ENCODE measurements at places on chromosomes 7 and 10.
A peak's percentile ranks its signal among the peaks of the same experiment; 100 is the strongest.

- H3K4me1 ChIP-seq, result no peaks in the 10 kb centered on the region
- no peak overlapping the region for H3K4me3 ChIP-seq
- no peak overlapping the region for H3K27ac ChIP-seq
Observed at GRCh38 chr7:44914992-44915607, 29.8 kb upstream of the PURB start.

DNA sequence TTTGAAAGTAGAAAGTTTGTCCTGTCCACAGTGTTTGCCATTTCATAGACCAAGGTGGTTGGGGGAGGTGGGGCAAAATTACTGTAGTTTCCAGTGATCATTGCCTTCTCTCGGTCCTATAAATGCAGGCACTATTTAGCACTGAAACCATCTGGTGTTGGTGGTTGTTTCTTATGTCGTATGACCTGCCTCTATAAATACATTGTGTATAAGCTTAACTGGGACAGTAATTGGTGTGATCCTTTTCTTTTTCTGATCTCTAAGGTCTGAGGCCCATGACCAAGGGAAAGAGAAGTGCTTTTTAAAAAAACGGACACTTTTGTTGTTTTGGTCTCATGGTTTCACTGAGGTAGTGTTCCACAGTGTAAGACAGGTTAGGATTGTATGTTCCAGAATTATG is 63.1 kb downstream of the AUTS2 start:
- no peak for DNase-seq
- H3K27me3 ChIP-seq, result no peaks in the 10 kb centered on the region
- H3K27ac ChIP-seq, result no peak overlapping the region
- H3K4me1 ChIP-seq, result no peaks in the 10 kb centered on the region
- no peak overlapping the region for H3K4me3 ChIP-seq

- no peak for DNase-seq
- no peaks in the 10 kb centered on the region for H3K4me1 ChIP-seq
- peak overlapping the region; percentile 48 for H3K4me3 ChIP-seq
- peaks cover 13% of the 10 kb centered on the region for H3K27me3 ChIP-seq
- H3K36me3 ChIP-seq, result no peaks in the 10 kb centered on the region
- H3K27ac ChIP-seq, result no peak overlapping the region
Observed at GRCh38 chr7:37448011-37448635, 541 bp downstream of the ELMO1 start.

DNA sequence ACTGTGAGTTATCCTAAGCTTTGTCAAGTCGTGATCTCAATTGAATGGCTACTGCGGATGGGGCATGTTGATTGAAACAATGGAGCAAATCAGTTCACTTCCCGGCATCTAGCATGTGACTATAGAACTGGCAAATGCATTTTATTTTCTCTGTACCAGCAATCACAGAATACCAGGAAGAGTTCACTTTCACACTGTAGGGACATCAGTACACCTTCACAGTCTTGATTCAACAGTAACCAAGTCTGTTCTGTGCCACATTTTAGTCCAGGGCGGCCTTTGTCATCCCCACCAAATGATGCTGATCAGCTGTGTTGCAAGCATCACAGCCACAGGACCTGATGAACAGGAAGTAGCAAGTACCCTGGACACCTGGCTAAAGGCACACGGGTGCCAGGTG is 32.1 kb upstream of the JAKMIP3 start:
- H3K27ac ChIP-seq, result no peak overlapping the region
- peaks cover 23% of the 10 kb centered on the region for H3K27me3 ChIP-seq
- no peak for DNase-seq
- no peak overlapping the region for H3K4me3 ChIP-seq
- no peaks in the 10 kb centered on the region for H3K4me1 ChIP-seq
- no peaks in the 10 kb centered on the region for H3K36me3 ChIP-seq

DNA sequence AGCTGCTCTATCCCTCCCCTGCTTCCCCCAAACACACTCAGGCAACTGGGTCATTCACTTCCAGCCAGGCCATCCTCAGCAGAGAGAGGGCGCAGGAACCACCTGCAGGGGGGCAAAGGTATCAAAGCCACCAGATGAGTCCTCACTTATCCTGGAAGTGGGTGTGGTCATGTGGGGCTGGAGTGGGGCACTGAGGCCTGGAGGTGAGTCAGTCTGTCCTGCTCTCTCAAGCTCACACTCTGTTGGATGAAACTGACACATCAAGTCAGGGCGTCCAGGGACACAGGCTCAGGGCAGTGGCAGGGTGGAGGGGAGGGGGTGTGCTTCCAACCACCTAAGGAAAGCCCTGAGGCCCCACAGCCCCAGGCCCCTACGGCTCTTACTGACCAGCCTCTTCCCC is 8.0 kb upstream of the ELFN1 start:
- no peak overlapping the region for H3K4me3 ChIP-seq
- H3K4me1 ChIP-seq, result no peaks in the 10 kb centered on the region
- no peak for DNase-seq
- no peaks in the 10 kb centered on the region for H3K36me3 ChIP-seq
- peaks cover 23% of the 10 kb centered on the region for H3K27me3 ChIP-seq

- no peaks in the 10 kb centered on the region for H3K36me3 ChIP-seq
- no peak overlapping the region for H3K4me3 ChIP-seq
- H3K4me1 ChIP-seq, result no peaks in the 10 kb centered on the region
- H3K27me3 ChIP-seq, result no peaks in the 10 kb centered on the region
Observed at GRCh38 chr7:52473756-52474155, 561.7 kb upstream of the POM121L12 start.

- H3K27me3 ChIP-seq, result no peaks in the 10 kb centered on the region
- H3K36me3 ChIP-seq, result no peaks in the 10 kb centered on the region
- H3K27ac ChIP-seq, result no peak overlapping the region
- DNase-seq, result no peak
- no peak overlapping the region for H3K4me3 ChIP-seq
Observed at GRCh38 chr7:51261950-51262795, 54.4 kb downstream of the COBL start.

- peak; percentile 89 for DNase-seq
- H3K27ac ChIP-seq, result peak overlapping the region; percentile 70
Observed at GRCh38 chr10:77160679-77161078, 476.9 kb downstream of the KCNMA1 start.

GRCh38 chr7:157037028-157037427 is 26.6 kb upstream of the MNX1 start:
- H3K27ac ChIP-seq, result no peak overlapping the region
- no peaks in the 10 kb centered on the region for H3K4me1 ChIP-seq
- DNase-seq, result no peak
- no peaks in the 10 kb centered on the region for H3K27me3 ChIP-seq
- H3K36me3 ChIP-seq, result no peaks in the 10 kb centered on the region

DNA sequence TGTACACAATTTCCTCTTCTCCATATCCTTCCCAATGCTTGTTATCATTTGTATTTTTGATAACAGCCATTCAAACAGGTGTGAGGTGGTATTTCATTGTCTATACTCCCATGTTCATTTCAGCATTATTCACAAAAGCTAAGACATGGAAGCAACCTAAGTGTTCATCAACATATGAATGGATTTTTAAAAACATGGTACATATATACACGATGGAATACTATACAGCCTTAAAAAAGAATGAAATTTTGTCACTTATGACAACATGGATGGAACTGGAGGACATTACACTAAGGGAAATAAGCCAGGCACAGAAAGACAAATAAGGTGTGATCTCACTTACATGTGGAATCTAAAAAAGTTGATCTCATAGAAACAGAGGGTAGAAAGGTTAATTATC is 109.3 kb downstream of the SEMA3C start:
- H3K4me1 ChIP-seq, result peaks cover 6% of the 10 kb centered on the region
- H3K27ac ChIP-seq, result no peak overlapping the region
- DNase-seq, result no peak
- no peak overlapping the region for H3K4me3 ChIP-seq
- no peaks in the 10 kb centered on the region for H3K27me3 ChIP-seq

DNA sequence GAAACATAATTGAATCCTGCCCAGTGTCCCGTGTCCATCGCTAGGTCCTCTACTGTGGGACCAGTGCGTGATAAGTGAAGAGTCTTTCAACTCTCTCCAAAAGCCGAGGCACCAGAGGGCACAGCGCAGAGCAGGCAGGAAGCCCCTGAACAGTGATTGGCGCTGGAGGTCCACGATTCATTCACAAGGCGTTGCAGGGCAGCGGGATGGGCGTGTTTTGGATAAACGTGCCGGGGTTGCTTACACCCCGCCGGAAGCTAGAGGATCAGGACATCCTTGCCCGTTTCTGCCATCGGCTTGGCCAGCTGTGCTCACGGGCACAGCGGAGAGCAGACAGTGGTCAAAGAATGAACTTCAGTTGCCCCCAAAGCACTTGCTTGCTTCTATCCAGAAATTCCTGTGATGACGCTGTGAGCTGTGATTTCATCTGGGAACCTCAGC is 86.0 kb upstream of the PFKP start:
- H3K4me3 ChIP-seq, result no peak overlapping the region
- H3K27ac ChIP-seq, result peak overlapping the region; percentile 14
- no peaks in the 10 kb centered on the region for H3K27me3 ChIP-seq
- H3K4me1 ChIP-seq, result no peaks in the 10 kb centered on the region
- no peaks in the 10 kb centered on the region for H3K36me3 ChIP-seq
- no peak for DNase-seq

DNA sequence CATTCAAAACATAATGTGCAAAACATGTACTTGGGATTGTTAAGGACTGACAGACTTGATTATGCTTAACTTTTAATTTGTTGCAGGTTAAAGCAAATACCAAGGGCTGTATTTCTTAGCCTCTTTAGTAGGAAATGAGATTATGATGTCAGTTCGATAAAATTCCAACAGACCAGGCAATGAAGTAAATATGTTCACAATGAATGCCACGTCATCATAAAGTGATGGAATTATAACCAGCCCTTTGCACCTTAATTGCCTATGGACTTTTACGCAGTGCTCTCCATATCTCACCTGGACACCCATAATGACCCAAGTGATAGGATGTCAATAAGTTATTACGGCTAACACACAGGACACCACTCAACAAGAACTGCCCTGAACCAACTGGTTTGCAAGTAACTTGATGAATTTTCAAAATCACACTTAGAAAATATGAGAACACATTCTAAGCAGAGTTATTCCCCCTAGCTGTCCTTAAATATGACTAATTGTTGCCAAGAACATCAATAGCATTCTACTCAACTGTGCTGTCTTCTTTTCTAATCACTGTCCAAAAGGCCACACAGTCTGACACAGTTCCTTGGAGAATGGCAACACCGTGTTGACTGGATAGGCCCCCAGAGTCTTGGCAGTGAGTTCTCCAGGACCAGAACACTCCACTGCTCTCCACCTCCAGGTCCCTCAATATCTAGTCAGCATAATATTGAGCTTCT is 115.0 kb downstream of the CHCHD3 start:
- peak; percentile 25 for DNase-seq
- H3K27ac ChIP-seq, result no peak overlapping the region
- no peak overlapping the region for H3K4me3 ChIP-seq
- no peaks in the 10 kb centered on the region for H3K36me3 ChIP-seq
- H3K4me1 ChIP-seq, result no peaks in the 10 kb centered on the region
- H3K27me3 ChIP-seq, result no peaks in the 10 kb centered on the region

GRCh38 chr7:46202379-46202778 is 281.3 kb upstream of the IGFBP3 start:
- H3K27me3 ChIP-seq, result no peaks in the 10 kb centered on the region
- no peak for DNase-seq
- H3K36me3 ChIP-seq, result no peaks in the 10 kb centered on the region
- H3K4me3 ChIP-seq, result no peak overlapping the region
- no peaks in the 10 kb centered on the region for H3K4me1 ChIP-seq
- no peak overlapping the region for H3K27ac ChIP-seq

DNA sequence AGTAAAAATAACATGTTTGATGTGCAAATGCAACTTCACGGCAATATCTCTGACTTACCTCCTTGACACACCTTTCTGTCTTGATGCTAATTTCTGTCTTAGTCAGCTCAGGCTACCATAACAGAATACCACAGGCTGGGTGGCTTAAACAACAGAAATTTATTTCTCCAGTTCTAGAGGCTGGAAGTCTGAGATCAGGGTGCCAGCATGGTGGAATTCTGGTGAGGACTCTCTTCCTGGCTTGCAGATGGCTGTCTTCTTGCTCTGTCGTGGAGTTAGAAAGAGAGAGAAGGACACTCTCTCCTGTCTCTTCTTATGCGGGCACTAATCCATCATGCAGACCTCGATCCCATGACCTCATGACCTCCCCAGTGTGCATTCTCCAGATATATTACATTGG is 134.9 kb downstream of the VTI1A start:
- no peaks in the 10 kb centered on the region for H3K4me1 ChIP-seq
- no peak overlapping the region for H3K4me3 ChIP-seq
- no peaks in the 10 kb centered on the region for H3K36me3 ChIP-seq
- DNase-seq, result no peak

GRCh38 chr10:29377333-29377961 is 88.6 kb downstream of the LYZL1 start:
- no peak overlapping the region for H3K27ac ChIP-seq
- no peaks in the 10 kb centered on the region for H3K36me3 ChIP-seq
- H3K4me3 ChIP-seq, result no peak overlapping the region
- DNase-seq, result peak; percentile 55

DNA sequence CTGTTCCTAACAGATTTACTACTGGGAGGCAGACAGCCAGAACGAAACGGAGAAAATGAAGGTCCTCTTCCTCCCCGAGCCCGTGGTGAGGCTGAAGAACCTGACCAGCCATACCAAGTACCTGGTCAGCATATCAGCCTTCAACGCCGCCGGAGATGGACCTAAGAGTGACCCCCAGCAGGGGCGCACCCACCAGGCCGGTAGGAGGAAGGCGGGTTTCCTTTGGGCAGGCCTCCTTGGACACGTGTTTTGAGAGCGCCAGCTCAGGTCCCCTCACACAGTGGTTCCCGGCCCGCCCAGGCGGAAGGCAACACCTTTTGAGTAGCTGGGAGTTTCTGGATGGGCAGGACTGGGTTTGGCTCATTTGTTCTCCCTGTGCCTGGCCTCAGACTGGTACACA is 474.0 kb upstream of the FOXK1 start:
- H3K27me3 ChIP-seq, result no peaks in the 10 kb centered on the region
- H3K27ac ChIP-seq, result no peak overlapping the region
- no peaks in the 10 kb centered on the region for H3K36me3 ChIP-seq
- no peak overlapping the region for H3K4me3 ChIP-seq
- DNase-seq, result no peak

GRCh38 chr10:42782446-42783180 is at the start of gene BMS1:
Gene BMS1 (plus strand): TSS chr10:42782795. CDS start chr10:42784395, 1,600 bp downstream.
- peak within 1 kb of the TSS; percentile 89 for H3K27ac ChIP-seq
- peak within 1 kb of the TSS; percentile 85 for H3K4me3 ChIP-seq
- peak; percentile 95 for DNase-seq
- H3K4me1 ChIP-seq, result no peaks in the 10 kb centered on the region
- H3K36me3 ChIP-seq, result peaks cover 5% of the 10 kb centered on the region

- no peak overlapping the region for H3K4me3 ChIP-seq
- no peaks in the 10 kb centered on the region for H3K36me3 ChIP-seq
- no peak overlapping the region for H3K27ac ChIP-seq
- no peak for DNase-seq
- no peaks in the 10 kb centered on the region for H3K27me3 ChIP-seq
- H3K4me1 ChIP-seq, result no peaks in the 10 kb centered on the region
Observed at GRCh38 chr10:123471811-123472210, 194.3 kb upstream of the GPR26 start.

Measured in fibroblast of lung (primary cell).